Bronchial epithelial cell (primary cell): ENCODE measurements at places on chromosomes 12 and 14.
A peak's percentile ranks its signal among the peaks of the same experiment; 100 is the strongest.

DNA sequence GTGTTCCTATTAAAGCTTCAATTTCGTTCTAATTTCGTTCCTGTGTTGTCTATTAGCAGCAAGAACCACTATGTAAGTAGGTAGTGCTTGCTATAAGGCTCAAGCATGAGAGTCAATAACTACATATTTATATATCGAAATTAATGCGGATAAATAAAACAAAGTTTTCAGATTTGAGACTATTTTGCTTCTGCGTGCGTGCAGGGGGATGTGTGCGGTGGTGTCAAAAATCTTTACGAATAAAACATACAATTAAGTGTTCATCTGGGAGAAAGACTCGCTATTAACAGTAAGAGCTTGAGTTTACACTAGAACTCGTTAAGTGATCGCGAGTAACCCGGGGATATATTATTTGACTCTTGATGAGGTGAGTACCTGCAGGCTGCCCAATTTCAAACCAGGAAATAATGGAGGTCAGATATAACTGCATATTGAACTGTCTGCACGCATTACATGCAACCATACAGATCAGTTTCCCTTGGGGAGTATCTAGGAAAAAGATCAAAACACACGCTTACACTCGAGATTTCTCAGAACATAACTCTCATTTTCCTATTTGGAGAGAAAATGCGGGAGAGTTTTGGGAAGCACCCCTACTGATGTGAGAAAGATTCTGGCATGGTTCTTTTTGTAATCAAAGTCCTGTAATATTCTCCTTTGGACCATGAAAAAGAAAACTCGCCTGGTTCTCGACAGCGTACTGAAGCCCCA is 813 bp downstream of the TWF1 start:
- no peak for DNase-seq

- DNase-seq = no peak
These were observed 64.9 kb upstream of the SYT1 start for GRCh38 chr12:78799649-78800048.

GRCh38 chr14:102949801-102950451 is 27.5 kb downstream of the AMN start:
- no peak for DNase-seq

GRCh38 chr12:70290116-70290515 is 46.9 kb downstream of the CNOT2 start:
- no peak for DNase-seq

- DNase-seq = peak; percentile 7
These were observed 198.0 kb upstream of the DCN start for GRCh38 chr12:91380631-91381030.

GRCh38 chr12:79686171-79686570 is 4.6 kb downstream of the PAWR start:
- DNase-seq = peak; percentile 74

DNA sequence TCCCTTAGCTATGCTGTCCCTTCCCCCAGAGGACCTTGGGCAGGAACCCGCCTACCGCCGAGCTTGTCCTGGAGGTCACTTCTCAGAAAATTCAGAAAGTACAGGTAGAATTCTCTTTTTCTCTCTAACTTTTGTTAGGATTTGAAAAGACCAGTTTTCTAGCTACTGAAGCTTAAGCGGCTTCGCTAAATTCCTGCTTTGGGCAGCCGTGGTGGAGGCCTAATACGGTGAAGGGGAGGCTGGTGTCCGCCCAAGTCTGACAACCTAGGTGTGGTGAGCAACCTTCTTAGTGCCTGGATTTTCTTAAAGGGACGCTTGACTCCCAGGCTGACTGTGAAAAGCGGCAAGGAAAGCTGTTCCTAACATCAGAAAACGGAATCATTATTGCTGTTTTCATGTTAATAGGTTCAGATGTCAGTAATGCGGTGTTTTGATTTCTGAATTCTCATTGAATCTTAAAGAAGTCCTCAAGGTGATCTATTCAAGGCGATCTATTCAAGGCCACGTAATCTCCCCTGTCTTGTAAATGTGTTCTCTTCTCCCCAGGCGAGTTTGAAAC is 835 bp downstream of the FGD4 start:
- peak; percentile 59 for DNase-seq

- DNase-seq = no peak
These were observed 285.6 kb downstream of the CACNA1C start for GRCh38 chr12:2338381-2338780.

- peak; percentile 67 for DNase-seq
These were observed 20.3 kb upstream of the PPP2R5E start for GRCh38 chr14:63563370-63564026.

DNA sequence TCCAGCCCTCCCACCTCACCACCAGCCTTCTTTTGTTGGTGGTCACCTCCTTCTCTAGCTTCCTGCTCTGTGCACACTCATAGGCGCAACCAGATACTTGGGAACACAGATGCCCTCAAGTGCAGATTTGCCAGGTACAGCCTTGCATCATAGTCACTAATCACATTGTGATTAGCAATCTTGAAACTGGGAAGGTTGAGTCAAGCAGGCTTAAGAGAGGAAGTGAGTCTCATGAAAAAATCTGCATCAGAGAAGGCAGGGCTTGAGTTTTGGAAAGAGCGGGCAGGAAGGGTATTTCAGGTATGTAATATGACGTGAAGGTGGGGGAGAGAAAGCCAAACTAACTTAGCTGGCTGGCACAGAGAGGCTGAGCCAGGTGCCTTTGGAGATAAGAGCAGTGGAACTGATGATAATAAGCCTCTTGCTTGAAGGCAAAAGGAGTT is 2.7 kb upstream of the RABGGTA start:
- DNase-seq = peak; percentile 100

GRCh38 chr14:103315351-103315911 is 18.6 kb upstream of the EIF5 start:
- DNase-seq = peak; percentile 88

- no peak for DNase-seq
These were observed 17.0 kb downstream of the ACIN1 start for GRCh38 chr14:23077962-23078361.

DNA sequence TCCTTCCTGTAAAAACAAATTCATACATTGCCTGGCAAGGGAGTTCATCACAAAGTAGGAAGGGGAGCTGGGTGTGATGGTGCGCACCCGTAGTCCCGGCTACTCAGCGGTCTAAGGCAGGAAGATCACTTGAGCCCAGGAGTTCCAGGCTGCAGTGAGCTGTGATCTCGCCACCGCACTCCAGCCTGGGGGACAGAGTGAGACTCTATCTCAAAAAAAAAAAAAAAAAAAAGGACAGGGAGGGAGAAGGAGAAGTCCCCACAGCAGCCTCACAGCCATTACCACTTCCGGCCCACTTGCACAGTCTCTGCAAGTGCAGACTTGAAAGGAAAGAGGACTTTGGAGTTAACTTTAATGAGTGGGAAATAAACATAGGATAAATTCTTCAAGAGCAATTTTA is 121.0 kb downstream of the FBXL14 start:
- peak; percentile 67 for DNase-seq

GRCh38 chr14:89618811-89619551 is 201.9 kb upstream of the FOXN3 start:
- peak; percentile 36 for DNase-seq

DNA sequence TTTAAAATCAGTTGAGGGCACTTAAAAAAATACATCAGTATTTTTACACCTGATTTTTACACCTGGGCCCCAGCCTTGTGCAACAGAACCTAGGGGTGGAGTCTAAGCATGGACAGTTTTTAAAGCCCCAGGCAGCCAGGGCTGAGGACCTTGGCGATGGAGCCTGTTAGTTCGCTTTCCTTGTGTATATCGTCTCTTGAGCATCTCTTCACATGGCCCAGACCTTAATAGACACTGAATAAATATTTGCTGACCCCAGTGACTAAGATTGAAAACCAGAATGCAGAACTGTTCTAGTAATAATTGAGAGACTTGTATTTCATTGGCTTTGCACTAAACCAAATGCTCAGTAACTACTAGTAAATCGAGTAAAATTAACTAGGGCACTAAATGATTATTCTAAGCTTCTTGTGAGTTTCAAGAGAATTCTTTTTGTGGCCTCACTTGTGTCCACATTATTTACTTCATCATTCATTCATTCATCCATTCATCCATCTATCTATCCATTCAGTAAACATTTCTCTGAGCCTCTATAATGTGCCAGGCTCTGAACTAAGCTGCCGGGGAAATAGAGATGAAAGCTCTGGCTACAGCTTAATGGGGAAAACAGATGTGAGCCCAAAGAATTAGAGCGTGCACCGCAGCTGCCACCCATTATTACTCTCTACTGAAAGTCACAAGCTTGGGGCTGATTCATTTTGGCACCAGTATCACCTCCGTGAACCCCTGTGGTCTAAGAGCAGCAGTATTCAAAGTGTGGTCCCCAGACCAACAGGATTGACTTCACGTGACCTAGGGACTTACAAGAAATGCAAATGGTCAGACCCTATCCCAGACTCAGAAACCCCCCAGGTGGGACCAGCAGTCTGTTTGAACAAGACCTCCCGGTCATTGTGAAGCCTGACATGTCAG is 30.7 kb upstream of the BCL7A start:
- DNase-seq = peak; percentile 19

- no peak for DNase-seq
These were observed 553.9 kb downstream of the VRK1 start for GRCh38 chr14:97350894-97351731.

DNA sequence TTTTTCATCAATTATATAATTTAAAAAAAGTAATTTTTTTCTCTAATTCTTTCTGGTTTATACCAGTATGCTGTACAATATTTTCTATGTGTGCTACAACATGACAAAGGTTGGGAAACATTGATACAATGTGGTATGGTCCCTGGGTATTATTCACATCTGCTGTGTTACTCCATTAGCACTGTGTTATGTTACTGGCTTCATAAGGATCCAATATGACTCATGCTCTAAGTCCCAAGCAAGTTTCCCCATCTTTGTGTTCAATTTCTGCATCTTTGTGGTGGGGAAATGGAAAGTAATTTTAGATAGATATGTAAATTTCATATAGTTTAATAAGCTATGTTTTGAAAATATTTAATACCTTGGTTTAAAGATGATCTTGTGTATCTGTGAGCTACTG is 35.8 kb downstream of the FBXO33 start:
- DNase-seq = peak; percentile 21

GRCh38 chr12:116376354-116377193 is 99.1 kb upstream of the MED13L start:
- DNase-seq = peak; percentile 74

DNA sequence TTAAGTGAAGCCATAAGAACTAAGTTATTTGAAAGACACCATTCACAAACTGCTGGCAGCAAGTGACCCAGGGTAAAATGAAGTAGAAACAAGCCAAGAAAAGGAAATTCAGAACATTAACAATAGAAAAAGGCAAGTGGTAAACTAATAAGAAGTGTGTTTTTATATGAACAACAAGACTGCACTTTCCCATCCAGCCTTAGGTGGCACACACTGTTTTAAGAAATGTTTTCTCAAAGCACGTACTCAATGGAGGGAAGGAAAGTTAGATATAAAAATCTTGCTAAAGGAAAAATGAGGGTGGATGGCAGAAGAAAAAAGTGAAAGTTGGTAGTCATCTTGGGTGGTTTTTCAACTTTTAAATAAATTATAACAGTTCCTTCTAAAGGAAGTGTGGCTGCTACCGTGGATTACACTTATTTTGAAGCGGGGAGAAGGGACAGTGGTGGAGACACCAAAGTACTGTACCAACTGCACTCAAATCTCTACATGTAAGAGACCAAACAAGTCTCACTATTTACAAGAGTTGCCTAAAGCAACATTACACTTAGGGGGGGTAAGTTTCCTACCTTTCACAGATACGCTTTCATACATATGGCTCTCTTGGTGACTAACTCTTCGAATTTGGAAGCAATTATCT is 58.8 kb downstream of the SEL1L start:
- no peak for DNase-seq

DNA sequence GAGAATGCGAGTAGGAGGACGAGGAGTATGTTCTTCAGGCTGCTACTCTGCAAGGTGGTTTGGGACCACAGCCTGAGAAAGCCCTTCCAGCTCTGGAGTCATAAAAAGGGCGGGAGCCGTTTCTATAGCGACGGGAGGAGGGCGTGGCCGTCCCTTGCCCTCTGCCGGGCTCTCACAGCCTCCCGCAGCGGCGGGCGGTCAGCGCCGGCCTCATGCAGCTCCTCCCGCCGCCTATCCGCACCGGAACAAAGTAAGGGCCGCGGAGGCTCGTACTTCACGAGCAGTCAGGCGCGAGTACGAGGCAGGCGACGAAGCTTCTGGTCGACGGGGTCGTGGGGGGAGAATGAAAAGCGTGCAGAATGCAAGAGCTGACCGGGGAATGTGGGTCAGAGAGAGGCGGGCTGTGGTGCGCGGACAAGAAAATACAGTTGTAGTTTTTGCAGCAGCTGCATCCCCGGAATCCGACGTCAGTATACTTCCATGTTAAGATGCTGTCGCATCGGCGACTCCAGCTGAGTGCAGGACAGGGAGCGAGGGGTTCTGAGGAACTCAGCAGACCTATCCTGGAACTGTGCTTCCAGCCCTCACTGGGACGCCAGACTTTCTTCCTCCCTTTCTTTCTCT is at the start of gene DYRK4:
Gene DYRK4 (plus strand): TSS at position 175 of the 624 bp plus-strand sequence. CDS start 38 bp downstream, at position 213.
- peak; percentile 51 for DNase-seq

GRCh38 chr12:105110851-105111250 is 3.3 kb downstream of the WASHC4 start:
- no peak for DNase-seq

DNA sequence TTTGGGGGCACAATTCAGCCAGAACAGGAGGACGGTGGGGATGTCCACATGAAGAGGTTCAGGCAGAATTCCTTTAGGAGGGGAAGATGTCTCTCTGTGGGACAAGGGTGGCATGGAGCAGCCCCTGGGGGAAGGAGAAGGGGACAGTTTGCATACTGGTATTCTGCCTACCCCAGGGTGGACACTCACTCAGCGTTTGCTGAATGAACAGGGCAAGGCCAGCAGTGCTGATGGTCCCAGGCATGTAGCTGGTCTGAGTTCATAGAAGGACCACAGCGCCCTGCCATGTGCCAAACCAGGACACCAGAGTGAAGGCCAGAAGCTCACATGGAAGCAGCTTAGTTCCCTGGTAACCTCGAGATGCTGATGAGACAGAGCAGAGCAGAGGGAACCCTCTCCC is 5.4 kb downstream of the SERPINA5 start:
- no peak for DNase-seq

DNA sequence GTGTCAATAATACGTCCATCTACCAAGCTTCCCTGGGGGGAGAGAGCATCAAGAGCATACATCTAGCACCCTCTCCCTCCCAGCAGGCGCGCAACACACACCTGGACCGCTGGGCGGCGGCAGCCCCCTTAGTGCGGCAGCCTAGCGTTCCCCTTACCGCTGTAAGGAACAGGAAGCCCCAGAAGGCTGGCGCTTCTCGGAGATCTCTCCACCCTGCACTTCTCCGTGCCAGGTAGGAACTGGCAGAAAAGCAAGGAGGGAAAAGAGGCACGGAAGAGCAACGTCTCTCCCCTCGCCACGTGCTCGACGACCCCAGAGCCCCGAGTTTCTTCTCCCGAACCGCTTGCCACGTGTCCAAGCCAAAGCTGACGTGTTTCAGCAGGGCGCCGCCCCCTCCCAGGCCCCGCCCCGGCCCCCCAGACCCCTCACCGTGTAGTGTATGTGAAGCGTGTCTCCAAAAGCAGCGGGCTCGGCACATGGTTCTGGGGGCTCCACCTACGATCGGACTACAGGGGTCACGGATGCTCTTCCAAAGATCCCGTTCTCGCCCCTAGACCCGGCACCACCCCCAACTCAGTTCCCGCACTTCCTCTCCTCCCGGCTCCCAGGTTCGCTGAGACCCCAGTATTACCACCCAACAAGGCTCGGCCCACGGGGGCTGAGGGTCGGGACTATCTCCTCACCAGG is 532 bp downstream of the FKBP11 start:
- peak; percentile 54 for DNase-seq

GRCh38 chr14:104157016-104157928 is 18.9 kb downstream of the KIF26A start:
- no peak for DNase-seq
